ENCODE measurements at places on chromosomes 2 and 18.

GRCh38 chr2:70467237-70467636 lies 86.4 kb downstream of the TGFA start:
- DNase-seq: no peak

GRCh38 chr2:209162129-209162528 lies 261.7 kb upstream of the MAP2 start:
- no peak for DNase-seq

- no peak for DNase-seq
These were observed 50.4 kb downstream of the C1QL2 start for GRCh38 chr2:119108186-119108585.

DNA sequence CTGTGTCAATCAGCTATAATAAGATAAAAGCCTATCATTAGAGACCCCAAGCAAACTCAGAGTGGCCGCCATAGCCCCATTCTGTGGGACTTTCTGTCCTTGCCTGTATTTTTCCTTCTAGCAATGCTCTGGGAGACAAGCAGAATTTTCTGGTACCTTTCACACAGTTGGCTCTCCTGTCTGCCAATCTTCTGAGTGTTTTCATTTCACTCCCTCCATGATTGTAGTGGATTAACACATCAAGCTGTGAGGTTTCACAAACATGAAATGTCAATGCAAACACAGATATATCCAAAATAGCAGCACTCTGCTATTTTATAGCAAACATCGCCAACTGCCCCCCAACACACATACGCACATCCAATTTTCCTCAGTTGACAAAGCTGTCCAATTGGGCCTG lies 64.9 kb downstream of the C1D start:
- no peak for DNase-seq
